ENCODE measurements at places on chromosomes 13 and 19.

GRCh38 chr13:98215508-98215907 lies 38.4 kb upstream of the RNF113B start:
- DNase-seq, result no peak

GRCh38 chr13:31166591-31166990 lies 4.9 kb upstream of the HSPH1 start:
- DNase-seq, result no peak

GRCh38 chr19:48513289-48514122 lies 1.9 kb upstream of the LMTK3 start:
- DNase-seq, result peak; percentile 79

DNA sequence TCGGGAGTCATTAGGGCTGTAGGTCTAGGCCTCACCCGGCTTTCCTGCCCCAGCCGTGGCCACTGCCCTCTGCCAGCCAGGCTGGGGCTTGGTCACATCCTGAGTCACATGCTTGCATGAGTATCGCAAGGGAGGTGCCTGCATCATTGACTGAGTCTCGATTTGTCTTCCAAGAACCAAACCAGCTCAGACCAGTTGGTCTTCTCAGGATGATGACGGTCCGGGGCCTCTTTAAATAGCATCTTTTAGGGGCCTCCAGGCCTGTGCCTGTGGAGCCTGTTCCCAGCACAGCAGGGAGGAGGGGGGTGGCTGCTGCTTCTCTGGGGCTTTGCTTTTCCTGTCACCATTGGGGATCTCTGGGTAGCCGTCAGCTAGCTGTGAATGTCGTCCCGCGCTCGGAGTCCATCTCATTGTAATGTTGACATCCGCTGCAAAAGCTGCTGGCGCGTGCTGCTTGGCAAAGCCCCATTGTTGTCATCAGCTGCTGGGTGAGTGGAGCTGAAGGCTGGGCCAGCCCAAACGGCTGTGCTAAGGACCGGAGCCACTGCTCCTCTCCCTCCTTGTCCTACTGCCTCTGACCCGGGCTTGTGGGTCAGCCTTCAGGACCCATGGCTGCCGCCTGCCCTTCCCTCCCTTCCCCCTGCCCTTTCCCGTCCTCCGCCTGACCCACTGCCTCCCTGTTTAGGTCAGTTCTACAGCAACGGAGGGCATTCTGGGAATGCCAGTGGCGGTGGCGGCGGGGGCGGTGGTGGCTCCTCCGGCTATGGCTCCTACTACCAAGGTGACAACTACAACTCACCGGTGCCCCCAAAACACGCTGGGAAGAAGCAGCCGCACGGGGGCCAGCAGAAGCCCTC lies 14.3 kb upstream of the QTRT1 start:
- DNase-seq, result no peak

Measured in T47D (cell line).